ENCODE measurements at places on chromosomes 11 and 22.

DNA sequence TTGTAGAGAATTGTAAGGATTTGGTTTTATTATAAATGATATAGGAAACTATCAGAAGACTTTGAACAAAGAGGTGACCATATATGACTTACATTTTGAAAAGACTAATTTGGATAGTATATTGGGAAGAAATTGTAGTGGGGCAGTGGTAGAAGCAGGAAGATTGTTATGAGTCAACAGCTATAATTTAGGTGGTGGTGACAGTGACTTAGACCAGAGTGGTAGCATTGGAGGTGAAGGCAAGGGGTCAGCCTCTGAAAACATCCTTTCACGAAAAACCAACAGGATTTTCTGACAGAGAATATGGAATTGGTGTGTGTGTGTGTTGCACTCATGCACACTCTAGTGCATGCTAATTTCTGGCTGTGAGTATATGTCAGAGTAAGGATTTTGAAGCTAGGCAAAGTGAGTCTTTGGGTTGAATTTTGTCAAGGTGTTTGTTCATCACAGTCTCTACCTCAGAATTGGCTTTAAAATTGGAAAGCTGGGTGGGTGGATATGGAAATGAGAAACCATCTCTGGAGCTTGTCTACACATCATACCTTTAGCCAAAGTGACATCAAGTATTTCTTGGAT, 8.2 kb upstream of the HBE1 start:
- DNase-seq: no peak

- DNase-seq: no peak
Observed at GRCh38 chr11:114063829-114064201, 4.3 kb downstream of the ZBTB16 start.

- no peak for DNase-seq
Observed at GRCh38 chr22:27131346-27131745, 474.0 kb downstream of the MIAT start.

GRCh38 chr11:103398829-103399228, 289.6 kb downstream of the DYNC2H1 start:
- DNase-seq: no peak

- DNase-seq: no peak
Observed at GRCh38 chr11:119222308-119222707, 16.2 kb downstream of the CBL start.

- DNase-seq: no peak
Observed at GRCh38 chr11:18650353-18650752, 16.2 kb upstream of the SPTY2D1 start.

DNA sequence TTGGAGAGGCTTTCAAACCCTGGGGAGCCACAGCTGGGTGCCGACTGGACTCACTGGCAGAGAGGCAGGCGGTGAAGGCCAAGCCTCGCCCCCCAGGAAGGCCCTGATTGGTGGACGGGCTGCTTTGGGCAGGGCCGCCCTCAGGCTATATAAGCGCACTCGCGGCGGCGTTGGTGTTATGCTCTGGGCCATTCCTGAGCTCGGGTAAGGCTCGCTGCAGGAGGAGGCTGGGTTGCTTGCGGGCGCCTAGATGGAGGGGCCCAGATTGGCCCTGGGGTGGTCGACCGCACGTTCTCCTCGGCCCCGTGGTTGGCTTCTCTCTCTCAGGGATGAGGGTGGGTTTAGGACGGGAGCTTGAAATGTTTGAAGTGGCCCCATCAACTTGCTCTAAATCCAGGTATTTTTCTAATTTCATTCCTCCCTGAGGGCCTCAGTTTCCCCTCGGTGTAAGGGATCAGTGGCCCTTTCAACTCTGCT, at the start of gene SPDYC:
Gene SPDYC, plus strand, starts transcription at position 176 of the 477 bp plus-strand sequence. CDS start 1,125 bp downstream, outside the sequence.
- DNase-seq: no peak

DNA sequence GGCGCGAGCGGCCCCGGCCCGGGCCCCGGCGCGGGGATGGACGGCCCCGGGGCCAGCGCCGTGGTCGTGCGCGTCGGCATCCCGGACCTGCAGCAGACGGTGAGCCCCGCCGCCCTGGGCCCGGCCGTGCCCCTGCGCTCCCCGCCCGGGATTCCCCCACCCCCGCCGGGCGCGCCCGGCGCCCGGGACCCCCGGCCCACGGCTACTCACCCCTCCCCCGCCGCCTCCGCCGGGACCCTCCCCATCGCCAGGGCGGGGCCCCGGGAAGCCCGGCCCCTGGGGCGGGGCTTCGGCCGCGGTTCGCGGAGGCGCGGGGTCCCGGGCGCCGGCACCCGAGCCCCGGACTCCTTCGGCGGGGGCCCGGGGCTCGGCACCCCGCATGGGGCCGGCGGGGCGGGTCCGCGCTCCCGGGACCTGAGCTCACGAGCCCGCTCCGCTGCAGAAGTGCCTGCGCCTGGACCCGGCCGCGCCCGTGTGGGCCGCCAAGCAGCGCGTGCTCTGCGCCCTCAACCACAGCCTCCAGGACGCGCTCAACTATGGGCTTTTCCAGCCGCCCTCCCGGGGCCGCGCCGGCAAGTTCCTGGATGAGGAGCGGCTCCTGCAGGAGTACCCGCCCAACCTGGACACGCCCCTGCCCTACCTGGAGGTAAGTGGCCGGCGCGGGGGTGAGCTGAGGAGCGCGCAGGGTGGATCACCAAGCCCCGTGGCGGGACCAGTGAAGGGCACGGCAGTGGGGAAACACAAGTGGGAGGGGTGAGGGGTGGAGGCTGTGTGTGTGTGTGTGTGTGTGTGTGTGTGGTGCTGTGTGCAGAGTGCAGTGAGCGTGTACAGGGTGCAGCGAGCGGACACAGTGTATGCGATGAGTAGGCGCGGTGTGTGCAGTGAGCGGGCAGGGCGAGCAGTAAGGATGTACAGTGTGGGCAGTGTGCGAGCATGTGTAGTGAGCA, 2.3 kb downstream of the SHANK3 start:
- DNase-seq: no peak

GRCh38 chr22:37184816-37185541, 3.1 kb downstream of the C1QTNF6 start:
- no peak for DNase-seq

GRCh38 chr11:130711193-130711592, 205.1 kb downstream of the SNX19 start:
- no peak for DNase-seq

- no peak for DNase-seq
Observed at GRCh38 chr22:37462436-37462835, 23.7 kb downstream of the MFNG start.

- no peak for DNase-seq
Observed at GRCh38 chr11:58726737-58727414, 4.9 kb downstream of the GLYAT start.

GRCh38 chr22:42686756-42687491, 33.7 kb downstream of the A4GALT start:
- DNase-seq: no peak

DNA sequence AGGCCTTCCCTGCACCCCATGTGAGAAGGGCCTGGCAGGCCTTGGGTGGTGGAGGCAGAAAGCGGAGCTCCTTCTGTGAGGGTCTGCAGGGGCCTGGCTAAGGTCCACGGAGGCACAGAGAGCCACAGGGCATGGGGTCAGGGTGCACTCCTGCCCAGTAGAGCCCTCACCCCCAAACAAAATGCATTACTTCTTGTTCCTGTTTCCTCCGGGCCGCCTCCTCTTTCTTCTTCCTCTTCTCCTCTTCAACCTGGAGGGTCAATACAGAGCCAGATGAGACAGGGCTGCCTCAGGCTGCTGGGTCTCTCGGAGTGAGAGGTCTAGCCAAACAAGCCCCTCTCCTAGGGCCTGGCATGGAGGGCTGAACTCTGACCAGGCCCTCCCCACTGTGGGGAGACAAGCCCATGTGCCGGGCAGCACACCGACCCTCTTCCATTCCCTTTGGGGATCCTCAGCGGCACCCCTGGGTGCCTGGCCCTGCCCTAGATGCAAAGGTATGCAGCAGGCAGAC, 10.3 kb upstream of the NAP1L4 start:
- DNase-seq: no peak

- no peak for DNase-seq
Observed at GRCh38 chr22:37681001-37681424, 5.1 kb upstream of the NOL12 start.

- DNase-seq: no peak
Observed at GRCh38 chr11:44949160-44950030, 1.3 kb downstream of the TP53I11 start.

DNA sequence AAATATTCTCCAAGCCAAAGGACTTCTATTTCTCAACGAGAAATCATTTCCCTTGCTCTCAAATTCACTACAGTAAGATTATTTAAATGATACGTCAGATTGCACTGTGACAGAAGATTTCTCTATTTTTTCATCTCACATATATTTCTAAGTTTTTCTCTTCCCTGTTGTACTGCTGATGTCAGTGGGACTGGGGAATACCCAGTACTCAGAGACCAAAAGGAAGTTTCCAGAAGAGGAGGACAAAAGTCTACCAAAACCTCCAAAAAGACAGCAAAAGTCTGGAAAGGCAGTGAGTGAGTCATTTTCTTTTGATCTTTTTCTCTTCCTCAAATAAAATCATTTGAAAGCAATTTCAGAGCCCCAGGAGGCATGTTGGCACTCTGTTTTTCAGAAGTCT, 149.8 kb upstream of the PITPNB start:
- DNase-seq: no peak

DNA sequence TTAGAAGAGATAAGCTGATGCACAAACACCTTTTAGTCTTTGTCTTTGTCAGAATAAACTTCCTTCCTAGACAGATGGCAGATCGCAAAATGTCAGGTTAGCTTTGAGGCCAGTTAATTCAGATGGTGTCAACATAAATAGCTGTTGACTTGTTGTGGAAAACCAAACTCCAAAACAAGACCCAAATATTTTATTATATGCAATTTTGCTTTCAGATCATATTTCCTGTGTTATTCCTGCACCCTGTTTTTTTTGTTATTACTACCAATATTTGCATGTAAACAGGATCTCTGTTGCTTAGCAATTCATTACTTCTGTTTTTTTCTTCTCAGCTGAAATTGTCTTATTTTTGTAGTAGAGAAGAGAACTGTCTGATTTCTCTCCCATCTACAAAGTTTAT, 316.0 kb downstream of the ETS1 start:
- no peak for DNase-seq

DNA sequence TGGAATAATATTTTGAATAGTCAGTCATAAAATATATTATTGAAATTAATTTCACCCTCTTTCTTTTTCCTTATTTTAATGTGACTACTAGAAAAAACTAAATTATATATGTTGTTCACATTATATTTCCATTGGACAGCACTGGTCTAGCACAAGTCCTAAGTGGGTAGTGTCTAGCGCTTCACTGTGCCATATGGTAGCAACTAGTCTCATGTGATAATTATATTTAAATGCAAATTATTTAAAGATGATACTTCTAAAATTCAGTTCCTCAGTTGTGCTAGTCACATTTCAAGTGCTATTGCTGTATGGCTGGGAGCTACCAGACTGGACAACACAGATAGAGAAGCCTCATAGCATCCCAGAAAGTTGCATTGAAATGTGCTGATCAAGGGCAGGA, 19.1 kb upstream of the LDLRAD3 start:
- DNase-seq: no peak

- DNase-seq: no peak
Observed at GRCh38 chr22:27594020-27594419, 207.5 kb downstream of the MN1 start.

DNA sequence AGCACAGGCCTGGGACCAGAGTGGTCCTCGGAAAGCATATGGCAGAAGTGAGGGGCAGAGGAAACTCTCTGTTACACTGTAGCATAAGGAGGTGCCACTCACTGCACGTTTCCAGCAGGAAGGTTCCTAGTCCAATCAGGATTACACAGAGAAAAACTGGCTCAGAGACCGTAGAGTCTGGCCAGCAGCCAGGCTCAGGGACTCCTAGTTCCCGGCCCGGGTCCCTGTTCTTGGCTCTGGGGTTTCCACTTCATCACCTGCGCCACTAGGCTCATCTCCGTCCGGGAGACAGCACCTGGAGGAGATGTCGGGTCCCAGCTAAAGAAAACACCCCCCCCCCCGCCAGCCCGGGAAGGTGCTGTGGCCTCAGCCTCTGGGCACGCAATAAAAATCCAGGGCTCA, 1.1 kb downstream of the TTLL12 start:
- no peak for DNase-seq

DNA sequence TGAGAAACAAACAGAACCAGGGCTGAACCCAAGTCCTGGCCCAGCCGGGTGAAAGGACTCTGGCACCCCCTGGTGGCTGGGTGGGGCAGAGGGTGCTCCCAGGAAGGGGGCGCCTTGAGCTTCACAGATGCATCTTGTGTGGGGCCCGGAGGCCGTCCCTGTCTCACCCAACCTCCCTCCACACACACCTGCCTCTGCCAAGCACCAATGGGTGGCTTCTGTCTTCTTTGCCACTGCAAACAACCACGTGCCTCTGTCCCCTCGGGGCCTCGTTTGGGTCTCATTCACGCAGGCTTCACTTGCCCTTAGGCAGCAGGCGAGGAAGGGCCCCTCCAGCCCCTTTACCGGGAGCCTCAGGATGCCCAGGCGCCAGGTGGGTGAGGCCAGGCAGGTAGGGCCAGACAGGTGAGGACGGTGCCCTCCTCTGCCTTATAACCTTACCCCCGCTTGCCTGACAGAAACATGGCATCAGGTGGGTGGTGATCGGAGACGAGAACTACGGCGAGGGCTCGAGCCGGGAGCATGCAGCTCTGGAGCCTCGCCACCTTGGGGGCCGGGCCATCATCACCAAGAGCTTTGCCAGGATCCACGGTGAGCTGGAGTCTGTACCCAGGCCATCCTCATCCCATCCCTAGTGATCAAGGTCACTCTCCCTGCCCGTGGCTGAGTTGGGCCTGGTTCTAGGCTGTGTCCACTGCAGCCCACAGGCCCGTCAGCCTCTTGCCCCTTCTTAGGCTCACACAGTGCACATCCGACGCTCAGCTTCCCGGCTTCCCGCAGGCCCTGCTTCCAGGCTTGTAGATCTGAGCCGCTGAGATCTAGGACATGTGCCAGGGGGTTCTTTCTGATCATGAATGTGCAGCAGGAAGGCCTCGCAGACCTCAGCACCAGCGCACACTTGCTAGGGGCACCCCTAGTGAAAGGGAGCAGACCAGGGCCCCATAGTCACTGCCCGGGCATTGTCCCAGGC, 17.2 kb downstream of the POLR3H start:
- no peak for DNase-seq

GRCh38 chr22:48627203-48627602, 1200.5 kb downstream of the BRD1 start:
- DNase-seq: no peak

- DNase-seq: peak; percentile 50
Observed at GRCh38 chr11:16895306-16895705, 118.9 kb downstream of the PLEKHA7 start.

DNA sequence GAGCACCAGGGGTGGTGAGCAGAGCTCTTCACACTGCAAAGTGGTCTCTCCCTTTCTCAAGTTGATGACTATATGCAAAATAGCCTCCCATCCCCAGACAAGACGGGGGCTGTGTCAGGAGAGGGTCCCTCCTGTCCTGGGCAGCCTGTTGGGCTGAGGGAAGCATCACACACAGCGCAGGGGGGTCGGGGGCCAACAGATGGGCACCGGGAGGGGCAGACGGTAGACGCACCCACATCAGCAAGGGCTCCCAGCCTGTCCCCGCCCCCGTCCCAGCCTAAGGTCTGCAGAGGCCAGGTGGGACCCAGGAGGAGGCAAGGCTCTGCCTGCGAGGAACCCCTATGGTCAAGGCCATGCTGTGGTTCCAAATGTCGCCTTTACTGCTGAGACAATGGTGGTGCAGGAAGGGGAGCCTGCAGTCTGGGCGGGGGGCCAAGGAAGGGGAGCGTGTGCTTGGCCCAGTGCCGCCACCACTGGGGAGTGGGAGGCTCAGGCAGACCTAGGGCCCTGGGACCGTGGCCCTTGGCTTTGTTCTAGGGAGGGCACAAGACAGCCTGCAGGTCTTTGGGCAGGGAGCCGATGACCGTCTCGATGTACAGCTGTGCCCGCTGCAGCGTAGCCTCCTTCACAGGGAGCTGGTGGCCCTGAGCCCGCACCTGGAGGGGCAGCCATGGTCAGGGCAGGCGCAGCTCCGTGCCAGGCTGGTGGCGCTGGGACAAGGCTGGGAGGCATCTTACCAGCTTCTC, 4.3 kb upstream of the PLXNB2 start:
- no peak for DNase-seq
